Posterior vena cava (tissue), 2 donors: ENCODE measurements at places on chromosomes 1 and 21. TPM values are rescaled to one million over a fixed set of nuclear protein-coding genes. Genes with fewer than 3 reads are reported as not detected.

The KIF21B gene
- total RNA-seq: 2.9 TPM

The U2AF1 gene
- 24.7 TPM for total RNA-seq

DNA sequence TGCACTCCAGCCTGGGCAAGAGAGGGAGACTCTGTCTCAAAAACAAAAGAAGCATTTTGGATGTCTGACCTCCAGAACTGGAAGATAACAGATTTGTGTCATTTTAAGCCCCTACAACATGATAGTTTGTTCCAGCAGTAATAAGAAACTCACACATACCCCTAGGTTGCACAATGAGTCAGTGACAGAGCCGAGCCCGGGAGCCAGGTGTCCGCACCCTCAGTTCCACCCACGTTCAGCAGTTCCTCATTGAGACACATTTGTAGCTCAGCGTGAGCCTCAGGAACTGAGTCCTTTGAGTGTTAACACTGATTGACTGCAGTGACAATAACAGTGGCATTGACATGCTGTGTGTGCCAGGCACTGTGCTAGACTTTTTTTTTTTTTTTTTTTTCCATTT, 19.8 kb downstream of the LRRC38 start:
- DNase-seq: no peak

The NBPF10 gene
- total RNA-seq: 3.4 TPM

- no peak for DNase-seq
These were observed 17.1 kb upstream of the ESRRG start for GRCh38 chr1:216740331-216740730.

The LCE1D gene
- total RNA-seq: not detected

The ERICH3 gene
- total RNA-seq: 0.05 TPM

GRCh38 chr1:68745011-68745410, 248.1 kb upstream of the DEPDC1 start:
- DNase-seq: no peak

The KRTAP6-3 gene
- total RNA-seq: not detected

GRCh38 chr1:168835791-168836190, 106.8 kb upstream of the DPT start:
- no peak for DNase-seq

- peak; percentile 46 for DNase-seq
These were observed 46.3 kb upstream of the PDE9A start for GRCh38 chr21:42607102-42607501.
